ENCODE measurements at places on chromosomes 12 and 14.
A peak's percentile ranks its signal among the peaks of the same experiment; 100 is the strongest.

DNA sequence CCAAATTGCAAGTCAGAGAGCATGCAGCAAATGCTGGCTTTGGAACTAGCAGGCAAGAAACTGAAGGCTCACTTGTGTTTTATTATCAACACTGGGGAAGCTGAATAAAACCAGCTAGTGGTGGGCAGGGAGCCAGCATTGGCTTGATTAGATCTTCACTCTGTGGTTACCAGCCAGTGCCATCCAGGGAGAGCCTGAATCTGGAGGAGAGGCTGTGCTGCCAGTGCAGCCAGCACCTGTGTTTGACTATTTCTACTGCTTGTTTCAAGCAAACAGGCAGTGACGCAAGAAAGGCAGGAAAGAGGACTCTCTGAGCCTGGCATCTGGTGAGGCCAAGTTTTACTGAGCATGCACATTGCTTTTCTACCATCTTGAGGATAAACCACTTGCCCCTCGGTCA is 247.0 kb downstream of the PHLDA1 start:
- DNase-seq, result peak; percentile 87

DNA sequence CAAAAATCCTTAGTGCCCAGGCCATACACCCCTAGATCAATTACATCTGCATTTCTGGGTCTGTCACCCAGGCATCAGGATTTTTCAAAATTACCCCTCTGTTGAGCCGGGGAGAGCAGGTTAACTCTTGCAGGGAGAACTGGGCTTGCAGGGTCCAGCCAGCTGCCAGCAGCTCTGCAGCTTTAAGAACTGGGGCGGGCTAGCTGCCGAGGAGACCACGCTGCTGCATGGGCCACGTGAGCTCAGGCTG is at the start of gene DGLUCY:
DGLUCY (plus strand) TSS at position 245 of the 250 bp plus-strand sequence. CDS start 46,222 bp downstream, outside the sequence.
- DNase-seq, result peak; percentile 94

DNA sequence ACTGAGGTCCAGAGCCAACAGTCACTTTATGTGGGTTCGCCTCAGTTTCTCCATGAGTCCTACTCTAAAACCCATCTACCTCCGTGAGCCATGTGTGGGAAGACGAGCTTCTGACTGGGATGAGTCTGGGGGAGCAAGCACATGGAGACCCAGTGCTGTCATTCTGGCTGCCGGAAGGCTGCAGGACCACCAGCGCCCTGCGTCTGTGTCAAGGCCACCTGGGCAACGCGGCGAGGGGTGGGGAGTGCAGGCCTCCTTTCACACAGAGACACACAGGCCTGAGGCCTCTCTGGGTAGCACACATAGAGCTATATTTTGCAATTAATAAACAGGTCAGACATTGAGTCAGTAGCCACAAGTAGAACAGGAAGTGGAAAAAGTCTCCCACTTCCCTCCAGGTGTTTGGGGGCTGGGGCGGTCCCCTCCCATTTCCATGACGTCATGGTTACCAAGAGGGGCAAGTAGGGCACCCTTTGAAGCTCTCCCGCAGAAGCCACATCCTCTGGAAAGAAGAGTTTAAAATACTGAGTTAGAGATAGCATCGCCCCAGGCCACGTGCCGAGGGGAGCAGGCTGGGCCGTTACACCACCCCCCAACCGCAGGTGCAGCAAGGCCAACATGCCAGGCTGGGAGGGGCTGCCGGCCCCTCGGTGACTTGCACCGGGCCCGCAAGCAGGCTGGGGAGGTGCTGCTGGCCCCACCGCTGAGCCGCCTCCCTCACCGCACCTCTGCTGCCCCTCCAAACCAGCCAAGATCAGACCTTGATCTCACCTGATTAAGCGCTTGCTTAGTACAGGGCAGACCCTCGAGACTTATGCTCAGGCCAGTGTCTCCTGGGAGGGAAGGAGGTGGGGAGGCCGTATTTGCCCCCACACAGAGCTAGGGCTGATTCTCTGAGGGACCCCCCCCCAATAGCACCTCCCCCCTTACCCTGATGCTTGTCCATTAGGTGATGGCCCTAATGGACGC is 32.7 kb downstream of the DAD1 start:
- DNase-seq, result peak; percentile 71

- no peak for DNase-seq
Measured at GRCh38 chr12:93122569-93123091, 193.5 kb upstream of the EEA1 start.

GRCh38 chr12:117339104-117339503 is 22.3 kb downstream of the NOS1 start:
- DNase-seq, result no peak

DNA sequence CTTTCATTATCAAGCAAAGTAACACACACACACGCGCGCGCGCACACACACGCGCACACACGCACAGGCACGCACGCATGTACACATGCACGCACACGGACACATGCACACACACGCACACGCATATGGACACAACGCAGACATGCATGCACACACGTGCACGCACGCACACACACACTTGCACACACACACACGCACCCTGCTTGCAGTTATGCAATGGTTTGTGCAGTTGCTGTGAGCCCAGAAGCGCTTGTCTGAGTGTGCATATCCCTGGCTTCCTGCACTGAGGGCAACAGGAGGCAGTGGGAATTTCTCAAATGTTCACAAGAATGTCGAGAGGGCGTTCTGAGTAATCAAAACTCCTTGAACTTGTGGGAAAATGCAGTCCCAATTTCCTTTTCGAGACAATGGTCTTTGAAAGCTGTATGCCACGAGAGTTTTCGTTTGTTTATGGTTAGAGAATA is 41.6 kb downstream of the NFKBIA start:
- no peak for DNase-seq

DNA sequence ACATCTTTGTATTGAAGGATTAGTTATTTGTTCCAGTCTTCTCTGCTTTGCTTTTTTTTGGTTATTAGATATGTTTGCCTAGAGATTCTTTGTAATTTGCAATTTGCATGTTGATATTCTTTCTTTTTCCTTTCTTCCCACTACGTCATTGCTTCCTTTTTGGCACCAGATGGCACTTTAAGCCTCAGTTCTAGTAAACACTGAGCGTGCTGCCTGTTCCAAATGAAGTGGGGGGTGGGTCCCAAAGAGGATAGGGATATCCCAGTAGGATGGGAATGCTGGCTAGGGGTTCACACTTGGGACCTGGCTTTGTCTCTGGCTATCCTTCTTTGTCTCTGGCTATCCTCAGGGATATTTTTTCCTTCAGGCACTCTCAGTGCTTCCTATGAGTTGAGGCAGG is 17.0 kb downstream of the EAPP start:
- no peak for DNase-seq

- no peak for DNase-seq
Measured at GRCh38 chr12:21476949-21477348, 24.5 kb downstream of the RECQL start.

DNA sequence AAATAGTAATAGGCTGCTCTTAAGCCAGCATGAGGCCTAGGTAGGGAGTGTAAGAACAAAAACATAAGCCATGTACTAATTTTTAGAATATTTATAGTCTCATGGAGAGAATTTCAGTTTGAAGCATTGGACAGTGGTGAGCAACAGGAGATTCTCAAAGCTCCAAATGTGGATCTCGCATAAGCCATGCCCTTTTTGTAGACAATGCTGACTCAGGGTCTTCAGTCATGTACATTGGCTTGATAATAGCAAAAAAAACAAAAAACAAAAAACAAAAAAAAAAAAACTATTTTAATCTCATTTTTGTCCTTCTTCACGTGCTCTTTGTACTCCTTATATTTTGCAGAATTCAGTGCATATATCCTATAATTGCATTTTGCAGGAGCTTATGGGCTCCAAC is 402.9 kb downstream of the TMTC2 start:
- DNase-seq, result no peak

- DNase-seq, result no peak
Measured at GRCh38 chr14:55084401-55085059, 33.1 kb downstream of the MAPK1IP1L start.

GRCh38 chr12:1703771-1704722 is 13.2 kb downstream of the ADIPOR2 start:
- no peak for DNase-seq

DNA sequence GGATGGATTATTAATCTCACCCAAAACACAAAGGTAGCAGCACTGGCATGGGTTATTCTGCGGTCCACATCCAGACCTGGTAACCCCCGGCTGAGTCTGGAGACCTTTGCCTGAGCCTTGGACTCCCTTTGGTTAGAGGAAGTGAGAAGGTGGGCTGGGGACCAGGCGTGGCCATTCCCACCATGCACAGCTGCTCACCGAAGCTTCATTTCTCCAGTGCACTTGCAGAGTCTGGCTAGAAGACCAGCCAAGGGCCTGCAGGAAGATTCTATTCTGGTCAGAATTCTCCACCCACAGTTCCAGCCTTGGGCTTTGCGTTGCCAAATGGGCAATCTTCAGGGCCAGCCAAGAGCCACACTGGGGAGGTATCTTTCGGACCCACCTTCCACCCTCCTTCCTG is 73.0 kb downstream of the LGMN start:
- DNase-seq, result peak; percentile 33

DNA sequence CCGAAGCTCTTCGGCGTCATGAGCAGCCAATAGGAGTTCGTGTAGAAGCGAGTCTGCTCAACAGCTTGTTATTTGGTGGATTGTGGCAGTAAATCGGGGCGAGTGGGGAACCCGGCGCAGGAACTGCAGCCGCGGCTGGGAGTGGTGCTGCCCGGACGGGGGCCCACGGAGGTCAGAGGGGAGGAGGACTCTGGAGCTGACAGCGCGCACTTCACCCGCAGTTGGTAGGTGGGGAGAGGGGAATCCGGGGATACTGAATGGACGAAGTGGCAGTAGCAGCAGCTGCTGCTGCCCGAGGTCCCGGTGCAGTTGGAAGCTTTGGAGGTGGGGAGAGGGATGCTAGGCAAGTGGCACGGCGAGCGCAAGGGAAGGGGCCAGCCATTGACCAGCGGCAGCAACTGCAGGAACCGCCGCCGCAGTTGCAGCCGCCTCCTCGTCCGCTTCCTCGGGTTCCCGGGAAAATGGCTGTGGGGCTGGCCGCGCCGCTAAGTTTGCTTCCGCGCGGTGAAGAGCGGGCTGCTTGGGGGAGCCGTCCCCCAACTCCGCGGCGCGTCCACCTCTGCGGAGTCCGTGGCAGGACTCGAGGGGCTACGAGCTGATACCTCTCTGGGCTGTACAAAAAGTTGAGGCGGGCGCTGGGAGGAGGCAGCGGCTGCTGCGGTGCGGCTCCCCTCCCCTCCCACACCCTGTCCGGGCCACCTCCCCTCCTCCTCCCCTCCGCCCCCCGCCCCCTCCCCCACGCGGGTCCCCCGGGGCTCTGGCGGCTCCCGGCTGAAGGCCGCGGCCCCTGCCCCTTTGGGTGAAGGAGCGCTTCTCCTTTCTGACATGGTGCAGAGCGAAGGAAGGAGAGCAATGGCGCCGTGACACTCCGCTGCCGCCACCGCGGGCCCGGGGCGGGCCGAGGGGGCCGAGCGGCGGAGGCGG is at the start of gene ARID4A:
ARID4A (plus strand) TSS at position 79 of the 924 bp plus-strand sequence. CDS start 1,300 bp downstream, outside the sequence.
- DNase-seq, result peak; percentile 98

- DNase-seq, result no peak
Measured at GRCh38 chr12:66482351-66483203, 180.3 kb downstream of the HELB start.

DNA sequence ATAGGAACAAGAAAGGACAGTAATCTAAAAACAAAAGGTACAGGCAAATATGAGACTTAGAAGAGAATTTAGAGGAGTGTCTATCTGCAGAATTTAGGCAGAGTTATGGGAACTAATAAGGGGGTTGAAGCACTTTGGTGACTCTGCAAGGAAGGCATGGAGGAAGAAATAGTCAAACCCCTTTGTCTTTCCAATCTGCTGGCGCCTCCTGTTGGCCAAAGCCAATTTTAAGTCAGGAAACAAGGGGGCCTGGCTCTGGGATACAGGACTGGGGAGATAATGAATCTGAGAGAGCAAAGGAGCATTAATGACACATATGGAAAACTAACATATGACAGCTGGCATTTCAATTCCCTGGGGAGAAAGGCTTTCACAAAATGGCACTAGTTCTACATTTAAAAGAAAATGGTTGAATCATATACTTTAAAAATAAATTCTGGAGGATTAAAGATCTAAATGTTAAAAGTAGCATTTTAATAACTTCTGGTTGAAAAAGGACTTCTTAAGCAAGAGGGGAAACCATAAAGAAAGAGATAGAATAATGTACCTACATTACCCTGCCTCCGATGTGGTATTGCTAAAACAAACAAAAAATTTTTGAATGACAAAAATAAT is 48.5 kb upstream of the CSRP2 start:
- DNase-seq, result no peak

GRCh38 chr14:60925286-60925685 is 55.6 kb downstream of the TRMT5 start:
- no peak for DNase-seq

- DNase-seq, result no peak
Measured at GRCh38 chr14:95303552-95303951, 16.2 kb downstream of the CLMN start.

GRCh38 chr12:58583529-58583928 is 336.8 kb downstream of the LRIG3 start:
- no peak for DNase-seq

GRCh38 chr12:75414671-75415070 is 23.8 kb downstream of the GLIPR1L2 start:
- no peak for DNase-seq

- DNase-seq, result no peak
Measured at GRCh38 chr12:65282840-65283239, 4.4 kb downstream of the MSRB3 start.

DNA sequence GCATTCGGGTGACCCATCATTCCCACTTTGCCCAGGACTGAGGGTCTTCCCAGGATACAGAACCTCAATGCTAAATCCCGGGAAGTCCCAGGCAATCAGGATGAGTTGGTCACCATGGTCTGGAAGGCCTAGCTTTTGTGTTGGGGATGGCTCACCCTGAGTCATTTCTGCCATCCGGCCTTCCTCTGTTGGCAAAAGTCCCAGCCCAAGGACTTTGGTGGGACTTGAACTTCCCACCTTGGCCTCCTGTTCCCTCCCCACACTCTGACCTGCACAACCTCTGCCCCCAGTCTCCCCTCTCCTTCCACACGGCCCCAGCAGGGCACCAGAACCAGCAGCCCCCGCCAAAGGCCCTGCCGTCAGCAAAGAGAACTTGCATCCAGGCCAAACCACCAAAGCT is 24.6 kb upstream of the NCOR2 start:
- DNase-seq, result no peak

DNA sequence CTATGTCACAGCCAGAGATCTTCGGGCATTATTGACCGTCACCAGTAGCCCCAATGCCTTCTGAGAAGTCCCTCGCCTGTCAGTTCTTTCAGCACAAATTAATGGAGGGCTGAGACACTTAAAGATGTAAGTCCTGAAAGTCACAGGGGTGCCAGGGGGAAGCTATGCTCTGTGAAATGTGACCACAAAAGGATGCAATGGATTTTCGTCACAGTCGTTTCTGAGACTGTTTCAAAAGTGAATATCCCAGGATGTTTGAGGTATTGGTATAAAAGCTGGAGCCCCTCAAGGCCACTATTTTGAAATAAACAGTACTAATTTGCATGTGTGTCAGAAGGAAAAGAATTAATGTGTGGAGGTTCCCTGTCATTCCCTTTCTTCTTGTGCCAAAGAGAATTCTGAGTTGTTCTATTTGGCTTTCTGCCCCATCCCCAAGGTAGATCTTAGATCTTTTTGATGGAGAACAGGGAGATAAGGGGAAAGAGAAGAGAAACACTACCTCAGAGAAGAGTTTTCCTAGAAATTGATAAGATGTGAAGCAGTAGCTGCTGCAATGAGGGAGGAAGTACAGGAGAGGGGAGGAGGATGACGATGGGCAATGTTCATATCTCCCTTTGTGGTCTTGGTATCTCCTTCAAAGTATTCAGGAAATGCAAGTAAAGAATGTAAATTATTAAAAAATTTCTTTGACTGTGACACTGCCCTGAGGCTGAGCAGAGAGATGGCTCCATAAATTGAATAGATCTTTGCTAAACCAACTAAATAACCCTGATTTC is 101.8 kb upstream of the NAP1L1 start:
- no peak for DNase-seq

Data from sigmoid colon (tissue), 7 donors.